HCT116 (cell line): ENCODE measurements at places on chromosomes 11 and 22. TPM values are rescaled to one million over a fixed set of nuclear protein-coding genes. Genes with fewer than 3 reads are reported as not detected.
A peak's percentile ranks its signal among the peaks of the same experiment; 100 is the strongest.

- DNase-seq, result no peak
Observed at GRCh38 chr11:58776891-58777710, 45.4 kb upstream of the GLYAT start.

DNA sequence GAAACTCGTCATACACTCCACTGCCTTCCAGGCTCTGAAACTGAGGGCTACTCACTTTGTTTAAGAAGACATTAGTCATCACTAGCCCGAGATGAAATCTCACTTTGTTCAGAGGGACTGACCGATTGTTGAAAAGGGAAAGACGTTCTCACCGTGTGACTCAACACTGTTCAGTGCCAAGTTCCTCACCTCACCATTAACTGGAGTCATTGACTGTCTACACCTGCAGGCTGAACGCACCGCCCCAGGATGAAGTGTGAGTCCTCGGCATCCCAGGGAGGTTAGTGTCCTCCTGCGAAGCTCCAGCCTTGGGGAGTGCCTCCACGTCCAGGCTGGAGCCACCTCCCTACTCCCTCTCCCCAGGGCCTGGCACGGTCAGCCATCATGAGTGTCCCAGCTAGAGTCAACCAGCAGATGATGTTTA lies 30.4 kb downstream of the FADD start:
- peak; percentile 98 for DNase-seq

Gene CECR2
- total RNA-seq, result 6.0 TPM

GRCh38 chr11:45666648-45667642 lies 1.5 kb upstream of the CHST1 start:
- DNase-seq, result no peak

Gene IGSF9B
- total RNA-seq, result 12.4 TPM

Gene RIMBP3C
- total RNA-seq, result 0.15 TPM

Gene SLN
- total RNA-seq, result not detected

Gene CRACR2B
- 11.8 TPM for total RNA-seq

Gene TMEM45B
- not detected for total RNA-seq

Gene NXPE4
- not detected for total RNA-seq

Gene CRYAB
- total RNA-seq, result not detected

DNA sequence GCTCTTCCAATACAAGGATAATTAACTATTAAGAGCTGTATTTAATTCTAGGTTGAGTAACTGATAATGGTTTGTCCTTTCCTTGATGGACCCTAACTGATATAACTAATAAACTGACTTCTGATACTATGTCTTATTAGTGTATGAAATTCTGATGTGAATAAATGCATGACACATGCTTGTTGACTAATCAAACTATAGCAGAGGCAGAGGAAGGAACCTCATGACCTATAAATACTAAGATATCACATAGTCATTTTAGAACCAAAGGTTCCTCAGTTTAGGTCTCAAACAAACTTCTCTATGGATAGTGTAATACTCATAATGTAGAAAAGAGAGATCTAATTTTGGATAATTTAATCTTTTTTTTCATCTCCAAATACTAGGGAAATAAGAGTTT lies 4.8 kb upstream of the HBD start:
- no peak for DNase-seq

Gene CLP1
- 17.7 TPM for total RNA-seq

DNA sequence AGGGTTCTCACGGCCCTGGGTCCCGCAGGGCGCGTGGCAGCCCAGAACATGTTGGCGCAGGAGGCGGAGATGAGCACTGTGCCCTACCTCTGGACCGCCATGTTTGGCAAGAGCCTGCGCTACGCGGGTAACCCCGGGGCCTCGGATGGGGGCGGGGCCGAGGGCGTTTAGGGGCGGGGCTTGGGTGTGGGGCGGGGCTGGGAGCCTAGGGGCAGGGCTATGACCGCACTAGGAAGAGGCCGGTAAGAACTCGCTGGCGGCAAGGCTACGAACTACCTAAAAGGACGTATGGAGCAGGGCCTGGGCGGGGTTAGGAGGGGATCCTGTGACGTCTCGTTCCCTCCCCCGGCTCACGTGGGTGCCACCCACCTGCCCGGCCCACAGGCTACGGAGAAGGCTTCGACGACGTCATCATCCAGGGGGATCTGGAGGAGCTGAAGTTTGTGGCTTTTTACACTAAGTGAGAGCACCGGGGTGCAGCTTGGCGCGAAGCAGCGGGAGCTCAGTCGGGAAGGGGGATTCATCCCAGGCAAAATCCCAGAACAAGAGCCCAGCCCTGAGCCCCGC lies 2.8 kb upstream of the LZTR1 start:
- DNase-seq, result no peak

- no peak for DNase-seq
Observed at GRCh38 chr22:19543970-19544708, 19.9 kb upstream of the CLDN5 start.

DNA sequence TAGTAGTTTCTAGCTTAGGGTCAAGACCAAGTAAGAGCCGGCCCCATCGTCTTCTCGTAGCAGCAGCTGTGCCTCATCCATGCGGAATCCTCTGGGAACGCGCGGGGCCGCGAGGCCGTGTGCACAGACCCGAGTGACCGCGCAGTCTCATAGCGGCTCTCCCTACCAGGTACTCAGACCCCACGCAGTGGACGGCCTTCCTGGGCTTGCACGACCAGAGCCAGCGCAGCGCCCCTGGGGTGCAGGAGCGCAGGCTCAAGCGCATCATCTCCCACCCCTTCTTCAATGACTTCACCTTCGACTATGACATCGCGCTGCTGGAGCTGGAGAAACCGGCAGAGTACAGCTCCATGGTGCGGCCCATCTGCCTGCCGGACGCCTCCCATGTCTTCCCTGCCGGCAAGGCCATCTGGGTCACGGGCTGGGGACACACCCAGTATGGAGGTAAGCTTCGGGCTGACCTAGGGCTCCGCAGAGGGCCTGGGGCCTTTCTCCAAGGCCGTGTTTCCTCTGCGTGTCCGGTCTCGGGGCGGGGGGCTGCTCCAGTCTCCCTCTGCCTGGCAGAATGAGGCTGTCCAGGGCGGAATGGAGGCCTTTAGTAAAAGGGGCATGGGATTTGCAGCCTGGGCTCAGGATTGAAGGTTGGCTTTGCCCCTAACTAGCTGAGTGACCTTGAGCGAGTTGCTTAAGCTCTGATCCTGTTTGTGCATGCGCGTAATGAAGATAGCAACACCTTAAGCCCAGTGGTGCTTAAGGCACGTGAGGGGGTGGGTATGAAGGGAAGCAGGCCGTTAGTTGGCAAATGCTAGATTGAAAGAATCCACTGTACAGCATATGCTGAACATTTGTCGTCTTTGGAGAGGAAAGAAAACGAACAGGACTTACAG lies 48.9 kb downstream of the ST14 start:
- no peak for DNase-seq

GRCh38 chr11:44645827-44646226 lies 80.4 kb downstream of the CD82 start:
- DNase-seq, result no peak

GRCh38 chr22:50305393-50305922 lies 2.0 kb downstream of the PLXNB2 start:
- no peak for DNase-seq

DNA sequence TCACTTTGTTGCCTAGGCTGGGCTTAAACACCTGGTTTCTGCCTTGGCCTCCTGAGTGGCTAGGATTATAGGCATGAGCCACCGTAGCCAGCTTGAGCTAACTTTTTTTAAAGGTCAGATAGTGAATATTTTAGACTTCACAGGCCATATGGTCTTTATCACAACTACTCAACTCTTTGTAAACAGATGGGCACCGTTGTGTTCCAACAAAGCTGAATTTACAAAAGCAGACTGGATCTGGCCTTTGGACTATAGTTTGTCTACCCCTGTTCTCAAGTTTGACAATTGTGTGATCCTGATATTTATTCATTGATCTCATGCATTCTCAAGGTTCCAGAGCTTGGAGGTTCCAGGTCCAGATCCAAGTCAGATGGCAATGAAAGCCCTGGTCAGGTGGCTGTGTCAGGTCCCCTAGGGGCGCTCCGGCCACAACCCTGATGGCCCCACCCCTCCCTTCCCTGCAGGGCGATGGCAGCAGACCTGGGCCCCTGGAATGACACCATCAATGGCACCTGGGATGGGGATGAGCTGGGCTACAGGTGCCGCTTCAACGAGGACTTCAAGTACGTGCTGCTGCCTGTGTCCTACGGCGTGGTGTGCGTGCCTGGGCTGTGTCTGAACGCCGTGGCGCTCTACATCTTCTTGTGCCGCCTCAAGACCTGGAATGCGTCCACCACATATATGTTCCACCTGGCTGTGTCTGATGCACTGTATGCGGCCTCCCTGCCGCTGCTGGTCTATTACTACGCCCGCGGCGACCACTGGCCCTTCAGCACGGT lies 15.8 kb downstream of the P2RY2 start:
- no peak for DNase-seq

Gene TTC36
- 0.47 TPM for total RNA-seq

Gene MRGPRE
- not detected for total RNA-seq

Gene MADD
- 37.1 TPM for total RNA-seq

Gene KRTAP5-2
- not detected for total RNA-seq

DNA sequence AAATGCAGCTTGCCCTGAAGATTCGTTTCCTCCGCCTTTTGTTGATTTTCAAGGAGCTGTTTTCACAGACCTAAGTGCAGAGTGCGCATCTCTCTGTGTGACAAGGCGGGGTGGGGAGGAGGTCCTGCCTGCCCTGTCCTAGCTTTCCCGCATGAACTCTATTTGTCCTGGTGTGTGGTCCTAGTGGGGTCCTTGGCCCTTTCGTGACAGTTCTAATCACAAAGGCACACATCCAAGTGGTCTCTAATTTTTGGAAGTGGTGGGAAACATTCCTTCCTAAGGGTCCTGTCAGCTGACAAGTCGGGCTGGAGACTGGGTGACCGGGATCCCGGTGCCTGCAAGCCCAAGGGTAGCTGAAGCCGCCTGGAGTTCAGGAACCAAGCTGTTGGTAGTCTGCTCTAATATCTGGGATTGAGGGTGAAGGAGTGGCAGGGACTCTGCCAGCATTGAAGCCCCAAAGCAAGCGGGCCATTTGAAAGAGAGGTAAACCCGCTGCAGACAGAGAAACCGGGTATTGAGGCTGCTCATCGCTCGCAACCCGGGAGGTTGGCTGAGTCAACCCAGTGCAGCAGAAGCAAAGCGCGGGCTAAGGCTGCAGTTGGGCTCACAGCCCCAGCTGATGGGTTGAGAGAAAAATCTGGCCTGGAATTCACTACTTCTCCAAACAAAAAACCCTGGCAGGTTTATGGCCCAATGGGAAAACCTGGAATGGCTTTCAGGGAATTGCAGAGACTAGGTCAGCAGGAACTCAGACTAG lies 28.1 kb upstream of the FBXO3 start:
- peak; percentile 85 for DNase-seq

Gene KDM4E
- total RNA-seq, result not detected

DNA sequence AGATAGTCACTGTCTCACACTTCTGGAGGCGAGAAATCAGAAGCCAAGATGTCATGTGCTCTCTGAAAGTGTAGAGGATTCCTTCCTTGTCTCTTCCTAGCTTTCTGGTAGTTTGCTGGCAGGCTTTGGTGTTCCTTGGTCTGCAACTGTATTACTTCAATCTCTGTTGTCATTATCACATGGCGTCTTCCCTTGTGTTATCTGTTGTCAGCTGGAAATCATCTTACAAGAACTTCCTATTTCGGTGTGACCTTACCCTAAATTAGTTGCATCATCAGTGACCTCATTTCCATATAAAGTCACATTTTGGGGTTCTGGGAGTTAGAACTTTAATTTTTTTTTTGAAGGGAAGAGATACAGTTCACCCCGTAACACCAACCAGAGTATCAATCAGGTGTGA lies 3.3 kb upstream of the LIN7C start:
- DNase-seq, result no peak

GRCh38 chr11:133835593-133836548 lies 9.4 kb downstream of the SPATA19 start:
- no peak for DNase-seq

Gene CYTH4
- total RNA-seq, result 3.8 TPM

Gene MS4A4A
- 0.22 TPM for total RNA-seq

DNA sequence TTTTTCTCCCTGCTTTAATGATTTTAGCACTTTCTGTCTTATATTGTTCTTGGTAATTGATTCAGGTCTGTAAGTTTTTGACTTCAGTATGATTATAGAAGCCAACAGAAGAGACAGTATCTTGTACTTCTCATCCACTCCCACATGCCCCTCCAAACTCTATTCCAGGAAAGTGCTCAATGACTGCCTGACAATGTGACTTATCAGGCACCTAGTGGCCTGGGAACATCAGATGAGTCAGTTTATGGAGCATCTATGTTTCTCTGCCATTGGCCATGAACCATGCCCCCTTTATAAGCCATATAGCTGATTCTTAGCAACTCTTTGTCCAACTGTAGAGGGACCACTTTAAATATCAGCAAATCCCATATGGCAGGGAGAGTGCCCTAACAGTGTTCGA lies 179.2 kb upstream of the MTMR2 start:
- DNase-seq, result no peak

DNA sequence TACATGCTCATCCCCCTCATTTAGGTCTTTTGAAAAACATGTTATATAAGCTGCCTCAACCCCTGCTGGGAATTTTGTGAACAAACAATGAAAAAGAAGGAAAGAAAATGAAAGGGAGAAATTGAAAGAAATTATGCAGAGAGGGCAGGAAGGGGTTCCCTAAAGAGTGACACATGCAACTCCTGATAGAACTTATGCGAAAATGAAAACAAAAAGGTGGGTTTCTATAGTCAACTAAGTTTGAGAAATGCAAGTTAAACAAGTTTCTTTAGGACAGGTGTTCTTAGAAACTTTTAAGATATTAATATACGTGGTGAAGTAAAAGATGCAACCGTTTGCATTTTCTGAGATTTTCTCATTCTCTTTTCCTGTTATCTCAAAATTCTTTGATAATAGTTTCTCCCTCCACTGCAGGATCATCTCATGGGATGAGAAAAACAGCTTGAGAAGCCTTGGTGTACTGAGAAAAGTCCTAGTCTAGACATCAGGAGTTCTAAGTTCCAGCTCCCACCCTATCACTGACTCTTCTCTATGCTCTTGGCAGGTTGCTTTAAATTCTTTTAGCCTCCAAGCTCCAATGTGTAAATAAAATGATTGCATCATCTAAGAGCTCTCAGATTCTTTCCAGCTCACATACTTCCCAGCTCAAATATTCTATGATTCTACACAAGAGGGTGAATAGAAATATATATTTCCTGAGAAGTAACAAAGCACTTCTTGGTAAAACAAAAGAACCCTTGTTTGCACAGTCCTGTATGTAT lies 109.2 kb downstream of the FAM76B start:
- DNase-seq, result no peak

DNA sequence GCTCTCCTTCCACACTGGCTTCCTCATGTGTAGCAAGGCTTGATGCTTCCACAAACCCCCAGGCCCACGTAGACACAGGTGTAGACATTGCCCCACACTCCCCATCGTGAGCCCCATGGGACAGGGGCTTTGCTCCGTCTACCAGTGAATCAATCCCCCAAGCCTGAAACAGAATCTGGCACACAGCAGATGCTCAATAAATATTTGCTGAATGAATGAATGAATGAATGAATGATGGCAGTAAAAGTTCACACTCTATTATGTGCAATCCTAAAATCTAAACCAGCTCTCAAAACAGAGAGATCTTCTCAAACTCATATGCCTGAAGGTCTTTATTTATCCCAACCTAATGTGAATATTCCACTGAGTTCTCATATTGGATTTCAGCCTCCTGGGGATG lies 69.9 kb downstream of the MN1 start:
- DNase-seq, result no peak

- DNase-seq, result no peak
Observed at GRCh38 chr11:132943706-132944568, 588.4 kb downstream of the OPCML start.
